ENCODE measurements at places on chromosomes 7 and 10.

- DNase-seq = peak; percentile 71
Measured at GRCh38 chr7:18495412-18496340, at the start of gene HDAC9. HDAC9 (plus strand) TSS chr7:18495749; CDS start chr7:18496303, 554 bp downstream.

DNA sequence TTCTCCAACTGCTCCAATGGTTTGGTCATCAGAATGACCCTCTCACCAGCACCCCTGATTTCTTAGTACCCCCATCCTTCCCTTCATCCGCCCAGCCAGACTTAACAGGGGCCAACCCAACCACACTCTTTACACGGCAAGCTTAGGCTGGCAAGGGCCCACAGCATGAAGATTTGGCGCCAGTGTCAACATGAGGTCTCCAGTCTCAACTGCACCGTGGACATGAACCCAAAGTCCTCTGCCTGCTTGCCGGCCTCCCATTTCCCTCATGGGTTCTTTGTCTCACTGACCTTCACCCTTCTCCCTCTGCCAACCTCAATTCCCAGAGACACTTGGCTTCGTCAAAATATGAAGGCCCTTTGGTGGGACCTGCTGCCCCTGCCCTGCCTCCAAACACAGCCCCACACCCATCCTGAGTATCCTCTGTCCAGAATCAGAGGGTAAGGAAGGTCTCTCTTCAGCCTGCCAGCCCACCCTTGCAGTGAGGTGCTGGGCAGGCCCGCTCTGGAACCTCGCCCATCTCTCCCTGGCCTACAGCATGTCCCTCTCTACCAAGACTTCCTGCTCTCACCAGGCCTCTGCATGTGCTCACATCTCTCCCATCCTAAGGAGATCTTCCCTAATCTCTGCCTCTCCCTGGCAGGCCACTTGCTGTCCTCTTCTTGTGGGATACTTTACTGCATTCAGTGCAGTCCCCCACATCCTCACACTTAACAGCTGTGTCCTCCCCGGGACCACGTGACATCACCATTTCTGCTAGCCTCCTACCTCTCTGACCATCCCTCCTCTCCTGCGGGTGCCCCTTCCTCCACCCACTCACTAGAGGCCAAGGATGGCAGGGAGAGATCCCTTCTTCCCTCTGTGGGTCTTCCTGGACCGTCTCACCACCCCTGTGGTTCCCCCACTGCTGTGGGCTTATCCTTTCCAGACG, 91.7 kb upstream of the ZMIZ1 start:
- no peak for DNase-seq

- DNase-seq = no peak
Measured at GRCh38 chr10:88291289-88292184, 291.6 kb downstream of the RNLS start.

GRCh38 chr7:157318015-157318706, 18.6 kb upstream of the DNAJB6 start:
- DNase-seq = no peak

DNA sequence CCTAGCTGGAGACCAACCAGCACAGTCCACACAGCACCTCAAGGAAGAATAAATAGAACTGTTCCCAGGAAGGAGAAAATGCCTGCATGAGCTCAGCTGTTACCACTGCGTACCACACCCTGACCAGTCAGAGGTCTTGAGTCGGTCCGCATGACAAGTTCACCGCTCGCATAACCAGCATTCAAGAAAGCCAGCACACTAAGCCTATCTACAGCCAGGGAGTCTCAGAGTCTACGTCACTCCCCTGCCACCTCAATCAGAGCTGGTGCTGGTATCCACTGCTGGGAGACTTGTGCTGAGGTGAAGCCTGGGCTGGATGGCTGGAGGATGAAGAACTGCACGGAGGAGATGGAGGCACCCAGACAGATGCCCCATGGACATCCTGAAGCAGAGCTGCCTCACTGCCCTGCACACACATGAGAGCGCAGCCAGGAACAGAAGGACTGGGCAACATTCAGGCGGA, 19.6 kb downstream of the AKR1C1 start:
- peak; percentile 26 for DNase-seq

GRCh38 chr7:54076616-54077015, 465.6 kb upstream of the VSTM2A start:
- DNase-seq = no peak

DNA sequence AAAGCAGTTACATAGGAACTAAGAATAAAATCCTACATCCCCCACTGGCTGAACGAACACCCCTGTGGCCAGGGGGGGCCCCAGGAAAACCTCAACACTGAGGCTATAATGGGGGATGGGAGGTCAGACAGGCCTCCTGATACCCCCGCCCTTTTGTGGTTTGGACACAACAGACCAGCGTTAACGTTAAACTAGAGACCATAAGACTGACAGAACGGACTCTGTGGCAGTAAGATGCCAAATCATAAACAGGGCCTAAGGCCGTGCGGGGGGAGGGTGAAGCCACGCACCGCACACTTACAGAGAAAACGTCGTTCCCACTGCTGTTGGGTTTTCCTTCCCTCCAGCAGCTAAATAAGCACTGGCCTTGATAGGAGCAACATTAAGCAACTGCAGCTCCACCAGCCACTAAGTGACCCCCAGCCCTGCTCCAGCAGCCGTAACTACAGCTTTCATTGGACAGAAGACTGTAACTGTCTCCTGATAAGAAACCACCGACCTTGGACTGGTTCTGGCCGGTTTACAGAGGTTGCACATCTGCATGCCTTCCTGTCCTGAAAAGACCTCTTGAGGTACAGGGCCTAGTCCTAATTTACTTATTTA, 3.4 kb upstream of the PPP2R2D start:
- DNase-seq = no peak

GRCh38 chr10:7359356-7359755, 51.5 kb downstream of the SFMBT2 start:
- DNase-seq = no peak

- no peak for DNase-seq
Measured at GRCh38 chr7:25124465-25125136, 459 bp downstream of the CYCS start.

- no peak for DNase-seq
Measured at GRCh38 chr10:131078131-131078881, 233.2 kb downstream of the TCERG1L start.

GRCh38 chr7:130926001-130926691, 192.1 kb upstream of the KLF14 start:
- no peak for DNase-seq

DNA sequence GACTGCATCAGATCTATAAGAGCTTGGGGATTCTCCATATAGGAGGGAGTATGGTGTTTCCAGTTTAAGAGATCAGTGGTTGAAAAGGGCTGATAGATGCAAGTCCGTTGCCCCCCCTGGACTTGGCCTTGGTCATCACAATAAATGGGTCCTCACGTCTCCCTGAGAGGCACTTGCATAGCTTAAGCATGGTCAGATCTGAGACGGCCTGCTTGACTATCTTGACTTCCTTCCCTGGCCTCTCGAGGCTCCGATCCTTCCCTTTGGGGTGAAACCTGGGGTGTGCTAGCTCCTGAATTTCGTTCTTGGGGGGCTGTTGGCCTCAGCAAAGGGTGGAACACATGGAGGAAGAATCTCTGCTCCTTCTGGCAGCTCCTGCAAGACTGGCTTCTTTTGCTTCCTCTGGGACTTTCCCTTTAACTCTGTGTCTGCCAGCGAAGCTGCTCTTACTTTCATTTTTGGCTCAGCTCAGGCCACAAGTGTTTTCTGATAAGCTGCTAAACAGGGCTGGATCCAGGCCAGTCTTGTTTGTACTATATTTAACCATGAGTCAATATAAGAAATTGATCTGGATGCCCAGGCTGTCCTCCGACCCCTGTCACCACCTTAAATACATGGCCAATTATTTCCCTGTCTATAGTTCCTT, 11.2 kb upstream of the ZNF485 start:
- no peak for DNase-seq

DNA sequence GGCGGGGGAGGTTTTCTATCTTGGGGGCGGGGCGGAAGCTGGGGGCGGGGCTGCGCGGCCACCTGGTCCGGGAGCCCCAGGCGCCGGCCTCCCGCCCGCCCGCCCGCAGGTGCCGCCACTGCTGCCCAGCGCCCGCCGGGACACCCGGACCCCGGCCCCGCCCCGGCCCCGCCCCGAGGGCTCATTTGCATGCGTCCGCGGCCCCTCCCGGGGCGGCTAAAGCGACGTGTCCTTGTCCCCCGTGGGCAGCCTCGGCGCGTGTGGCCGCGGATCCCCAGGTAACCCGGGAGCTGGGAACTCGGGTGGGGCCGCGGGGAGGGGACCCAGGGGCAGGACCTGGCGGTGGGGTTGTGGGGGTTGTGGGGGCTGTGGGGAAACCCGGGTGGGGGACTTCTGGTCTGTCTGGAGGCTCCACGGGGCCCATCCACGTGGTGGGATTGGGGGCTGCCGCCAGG, at the start of gene BHLHA15:
TSS of gene BHLHA15 (plus strand) at position 219 of the 455 bp plus-strand sequence. CDS start 871 bp downstream, outside the sequence.
- no peak for DNase-seq

GRCh38 chr10:110947061-110947595, 27.7 kb downstream of the SHOC2 start:
- no peak for DNase-seq

DNA sequence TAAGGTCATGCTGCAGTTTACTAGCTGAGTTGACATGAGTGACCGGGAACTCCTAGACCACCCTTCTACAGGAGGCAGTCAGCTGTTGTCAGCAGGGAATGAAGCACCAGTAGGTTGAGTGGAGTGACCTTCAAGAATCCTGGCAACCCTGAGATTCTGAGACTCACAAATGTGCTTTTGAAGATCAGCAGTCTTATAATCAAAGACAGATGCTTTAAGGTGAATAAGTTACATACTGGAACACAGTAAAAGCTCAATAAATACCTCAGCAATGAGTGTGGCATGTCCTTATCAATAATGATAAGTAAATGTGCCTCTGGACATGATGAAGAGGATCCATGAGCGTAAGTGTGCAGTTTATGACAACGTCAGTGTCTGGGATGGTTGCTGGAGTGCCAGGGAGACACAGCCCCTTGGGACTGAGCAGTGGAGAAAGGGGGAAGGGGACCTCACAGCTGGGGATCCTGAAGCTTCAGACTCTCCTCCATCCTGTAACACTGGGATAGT, 11.9 kb upstream of the OR6V1 start:
- DNase-seq = no peak

GRCh38 chr7:44533301-44534055, 7.7 kb downstream of the NPC1L1 start:
- no peak for DNase-seq

DNA sequence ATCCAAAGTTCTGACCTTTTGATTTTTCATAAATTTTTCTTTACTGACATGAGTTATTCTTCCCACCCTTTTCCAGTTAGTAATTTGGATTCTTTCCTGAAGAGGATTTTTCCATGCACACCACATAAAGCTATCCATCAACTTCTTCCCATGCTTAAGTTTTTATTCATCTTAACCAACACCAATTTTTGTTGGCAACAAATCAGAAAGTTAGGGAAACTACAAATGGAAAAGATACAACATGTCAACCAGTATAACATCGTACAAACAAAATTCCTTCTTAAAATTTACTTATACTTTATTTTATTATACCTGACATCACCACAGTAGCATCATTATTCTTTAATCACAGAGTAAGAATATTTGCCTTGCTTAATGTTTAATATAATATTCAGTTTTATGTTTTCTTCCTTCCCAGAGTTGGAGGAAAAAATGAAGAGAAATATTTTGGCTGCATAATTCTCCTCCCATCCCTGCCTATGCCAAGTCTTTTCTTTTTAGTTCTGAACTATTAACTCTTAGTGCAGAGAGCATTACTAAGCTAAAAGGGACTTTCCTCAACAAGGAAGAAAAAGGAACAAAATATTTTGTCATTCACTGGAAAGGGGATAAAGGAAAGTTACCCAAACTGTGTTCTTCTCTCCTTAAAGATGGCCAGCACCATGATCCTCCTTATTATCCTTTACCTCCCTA, 67.5 kb upstream of the MEOX2 start:
- no peak for DNase-seq

DNA sequence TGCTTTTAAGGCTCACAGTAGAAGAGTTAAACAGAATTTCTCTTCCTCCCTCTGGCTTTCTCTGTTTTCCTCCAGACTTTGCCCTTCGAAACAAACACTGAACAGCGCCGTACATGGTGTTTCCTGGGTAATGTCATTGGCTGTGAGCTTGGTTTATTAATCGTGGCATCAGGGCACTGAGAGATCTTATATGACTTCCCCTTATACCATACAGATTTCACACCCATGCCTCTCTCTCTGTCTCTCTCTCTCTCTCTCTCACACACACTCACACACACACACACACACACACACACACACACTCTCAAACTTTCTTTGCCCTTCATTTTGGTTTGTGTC, 195.5 kb downstream of the CREB5 start:
- no peak for DNase-seq

DNA sequence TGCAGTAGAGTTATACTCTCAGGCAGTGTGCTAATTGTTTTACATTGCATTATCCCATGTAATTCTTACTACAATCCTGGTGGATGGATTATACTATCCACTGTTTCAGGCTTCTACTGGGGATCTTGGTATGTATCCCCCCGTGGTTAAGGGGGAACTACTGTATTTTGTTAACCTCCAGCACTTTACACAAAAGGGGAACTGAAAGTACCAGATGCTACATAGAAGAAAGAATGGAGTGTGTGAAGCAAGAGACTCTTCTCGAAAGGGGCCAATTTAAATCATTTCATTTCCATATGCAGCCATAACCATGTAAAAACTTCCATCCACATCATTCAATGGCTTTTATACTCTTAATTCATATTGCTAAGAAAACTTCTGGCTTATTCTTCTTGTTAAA, 69.4 kb downstream of the C1GALT1 start:
- no peak for DNase-seq

DNA sequence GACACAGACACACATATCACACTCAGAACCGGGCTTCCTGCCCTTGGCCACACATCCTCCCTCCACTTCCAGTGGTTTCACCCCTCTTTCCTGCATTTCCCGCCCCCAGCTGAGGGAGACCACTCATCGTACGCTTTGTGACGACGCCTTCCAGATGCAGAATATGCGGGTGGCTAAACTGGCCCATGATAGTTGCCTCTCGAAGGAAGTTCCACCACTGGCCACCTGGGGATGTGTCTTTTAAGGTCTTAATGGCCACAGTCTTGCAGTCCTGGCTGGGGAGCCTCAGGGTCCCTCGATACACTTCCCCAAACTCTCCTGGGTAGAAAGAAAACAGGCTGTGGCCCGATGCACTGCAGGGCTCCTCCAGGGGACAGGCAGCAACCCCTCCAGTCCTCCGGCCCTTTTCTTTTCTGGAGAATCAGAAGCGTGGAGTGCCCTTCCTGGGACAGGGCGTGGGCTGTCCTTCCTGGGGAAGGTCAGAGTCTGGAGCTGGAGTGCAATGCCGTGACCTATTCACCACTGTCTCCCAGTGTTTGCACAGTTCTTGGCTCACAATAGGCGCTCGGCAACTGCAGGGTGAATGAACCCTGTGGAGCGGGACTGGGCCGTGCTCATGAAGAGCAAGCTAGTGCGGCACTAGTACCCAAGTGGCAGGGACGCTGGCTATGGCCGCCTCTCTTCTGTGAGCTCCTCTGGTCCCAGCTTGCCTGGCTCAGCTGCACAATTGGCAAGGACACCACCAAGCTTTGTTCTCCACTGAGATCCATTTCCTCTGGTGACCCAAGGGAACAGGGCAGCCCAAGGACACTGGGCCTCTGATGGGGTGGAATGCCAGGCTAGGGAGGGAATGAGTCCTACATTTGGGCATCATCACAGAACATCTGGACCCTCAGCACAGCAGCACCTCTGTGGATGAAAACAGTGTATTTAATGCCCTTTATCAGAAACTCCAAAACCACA, 13.2 kb downstream of the EPHA1 start:
- DNase-seq = no peak

GRCh38 chr7:105827151-105827875, 49.1 kb downstream of the ATXN7L1 start:
- peak; percentile 18 for DNase-seq

- no peak for DNase-seq
Measured at GRCh38 chr7:67758551-67758950, 761.9 kb downstream of the TYW1 start.

- no peak for DNase-seq
Measured at GRCh38 chr10:131886237-131886636, 14.6 kb upstream of the PPP2R2D start.

GRCh38 chr7:159165352-159165751, 20.7 kb upstream of the VIPR2 start:
- DNase-seq = no peak

All from ascending aorta (tissue), 2 donors.